ENCODE measurements at places on chromosomes 12 and 14.

DNA sequence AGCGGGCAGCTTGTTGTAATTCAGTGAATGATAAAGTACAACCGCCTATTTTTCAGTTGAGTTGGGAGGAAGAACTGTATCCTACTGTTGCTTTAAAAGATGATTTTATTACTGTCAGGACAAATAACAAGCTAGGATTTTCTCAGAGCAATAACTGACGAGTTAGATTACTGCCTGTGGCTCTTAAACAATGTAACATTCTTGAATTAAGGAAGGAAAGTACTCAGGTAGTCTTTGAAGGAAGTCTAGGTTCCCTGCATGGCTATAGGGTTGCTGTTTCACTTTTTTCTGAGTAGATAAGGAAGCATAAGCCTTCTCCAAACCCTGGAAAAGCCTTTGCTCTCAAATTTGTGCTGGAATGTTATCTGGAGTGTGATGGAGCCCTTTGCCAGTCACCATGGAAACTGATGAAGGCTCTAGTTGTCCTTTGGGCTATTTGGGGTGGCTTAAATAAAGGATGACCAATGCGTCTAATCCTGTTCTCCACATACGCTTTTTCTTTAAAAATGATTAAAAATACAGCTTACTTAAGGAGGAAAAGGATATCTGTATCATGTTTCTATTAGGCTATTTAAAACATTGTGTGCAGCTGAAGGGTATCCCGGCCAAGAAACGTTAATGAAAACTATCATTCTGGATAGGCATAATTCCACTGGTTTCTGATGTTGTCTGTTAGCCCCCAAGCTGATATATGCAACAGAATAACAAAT, 17.7 kb downstream of the NUBPL start:
- no peak for DNase-seq

GRCh38 chr14:66974397-66975025, 214.7 kb upstream of the GARIN2 start:
- peak; percentile 38 for DNase-seq

DNA sequence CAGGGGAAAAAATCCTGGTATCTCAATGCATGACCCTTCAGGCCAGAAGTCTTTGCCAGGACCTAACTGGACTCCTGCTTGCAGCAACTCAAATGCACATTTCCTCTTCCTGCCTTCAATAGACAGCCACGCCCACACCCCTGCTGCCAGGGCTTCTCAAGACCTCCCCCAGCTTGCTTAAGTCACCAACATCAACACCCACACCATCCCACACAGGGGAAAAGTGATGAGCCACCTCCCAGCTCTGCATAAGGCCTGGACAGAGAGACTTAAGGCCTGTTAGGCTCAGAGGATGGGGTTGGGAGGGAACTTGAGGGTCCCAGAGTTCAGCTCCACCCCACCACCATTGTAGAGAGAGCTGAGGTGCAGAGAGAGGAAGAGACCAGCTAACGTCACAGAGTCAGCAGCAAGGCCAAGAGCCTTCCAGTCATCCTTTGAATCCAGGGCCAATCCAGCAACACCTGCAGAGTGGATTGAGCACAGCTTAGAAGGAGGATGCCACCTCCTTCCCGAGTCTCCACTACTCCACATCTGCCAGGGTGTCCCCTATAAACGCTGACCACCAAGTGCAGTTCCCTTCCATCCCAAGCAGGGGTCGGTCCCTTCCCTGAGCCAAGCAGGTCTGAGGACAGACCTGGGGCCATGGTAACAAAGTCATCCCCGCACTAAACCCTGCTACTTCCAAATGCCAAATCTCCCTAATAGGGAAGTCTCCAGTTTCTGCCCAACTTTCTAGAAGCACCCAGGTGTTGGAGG, 50.0 kb downstream of the KDM2B start:
- peak; percentile 76 for DNase-seq

- no peak for DNase-seq
Observed at GRCh38 chr12:123083661-123084571, 67.0 kb downstream of the PITPNM2 start.

- peak; percentile 87 for DNase-seq
Observed at GRCh38 chr12:57238854-57239554, 9.5 kb downstream of the SHMT2 start.

DNA sequence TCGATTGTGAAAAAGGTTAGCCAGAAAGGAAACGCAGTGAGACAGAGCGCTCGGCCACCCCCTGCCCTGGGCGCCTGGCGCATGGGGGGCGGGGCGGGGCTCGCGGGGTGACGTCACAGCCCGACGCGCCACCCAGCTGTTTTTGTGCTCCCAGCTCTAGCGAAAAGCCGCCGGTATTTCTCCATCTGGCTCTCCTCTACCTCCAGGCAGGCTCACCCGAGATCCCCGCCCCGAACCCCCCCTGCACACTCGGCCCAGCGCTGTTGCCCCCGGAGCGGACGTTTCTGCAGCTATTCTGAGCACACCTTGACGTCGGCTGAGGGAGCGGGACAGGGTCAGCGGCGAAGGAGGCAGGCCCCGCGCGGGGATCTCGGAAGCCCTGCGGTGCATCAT, at the start of gene GABARAPL1:
Gene GABARAPL1, plus strand, starts transcription at position 139 of the 393 bp plus-strand sequence. Its CDS starts 253 bp downstream, at position 392.
- peak; percentile 77 for DNase-seq

DNA sequence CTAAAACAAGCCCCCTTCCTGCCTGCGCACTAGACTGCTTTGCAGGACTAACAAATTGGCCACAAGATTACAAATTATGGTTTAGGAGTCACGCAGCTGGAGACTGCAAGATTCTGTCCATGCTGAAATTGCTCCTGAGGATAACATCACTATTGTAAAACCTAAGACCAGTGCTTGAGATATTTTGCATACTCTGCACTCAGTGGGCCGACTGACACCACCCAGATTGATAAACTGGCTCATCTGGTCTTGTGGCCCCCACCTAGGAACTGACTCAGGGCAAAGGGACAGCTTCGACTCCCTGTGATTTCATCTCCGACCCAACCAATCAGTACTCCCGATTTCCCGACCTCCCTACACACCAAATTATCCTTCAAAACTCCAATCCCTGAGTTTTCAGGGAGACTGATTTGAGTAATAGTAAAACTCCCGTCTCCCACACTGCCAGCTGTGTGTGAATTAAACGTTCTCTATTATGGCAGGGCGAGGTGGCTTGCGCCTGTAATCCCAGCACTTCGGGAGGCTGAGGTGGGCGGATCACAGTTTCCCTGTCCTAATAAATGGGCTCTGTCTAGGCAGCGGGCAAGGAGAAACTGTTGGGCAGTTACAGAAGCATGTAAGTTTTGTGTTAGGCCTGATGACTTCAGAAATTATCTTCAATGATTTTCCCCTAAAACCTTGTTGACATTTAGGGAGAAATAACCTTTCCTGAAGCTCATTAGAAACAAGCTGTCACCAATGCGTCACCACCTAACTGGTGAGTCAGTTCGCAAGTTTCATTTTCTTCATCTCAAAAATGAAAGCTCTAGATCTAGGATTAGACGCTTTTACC, 5.3 kb upstream of the UBC start:
- peak; percentile 55 for DNase-seq

- DNase-seq, result peak; percentile 36
Observed at GRCh38 chr12:77847060-77847541, 16.4 kb downstream of the NAV3 start.

DNA sequence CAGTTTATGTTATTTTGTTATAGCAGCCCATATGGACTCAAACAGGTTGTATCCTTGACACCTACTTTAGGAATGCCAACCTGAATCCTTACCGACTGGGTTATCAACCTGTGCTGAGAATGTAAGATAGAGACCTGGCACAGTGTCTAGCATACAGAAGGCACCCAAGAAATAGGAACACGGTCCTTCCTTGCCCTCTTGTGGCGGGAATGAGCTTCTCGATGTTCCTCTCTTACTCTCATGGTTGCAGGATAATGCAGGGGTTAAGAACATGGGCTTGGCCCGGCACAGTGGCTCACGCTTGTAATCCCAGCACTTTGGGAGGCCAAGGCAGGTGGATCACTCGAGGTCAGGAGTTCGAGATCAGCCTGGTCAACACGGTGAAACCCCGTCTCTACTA, 6.5 kb downstream of the C12orf43 start:
- peak; percentile 71 for DNase-seq

DNA sequence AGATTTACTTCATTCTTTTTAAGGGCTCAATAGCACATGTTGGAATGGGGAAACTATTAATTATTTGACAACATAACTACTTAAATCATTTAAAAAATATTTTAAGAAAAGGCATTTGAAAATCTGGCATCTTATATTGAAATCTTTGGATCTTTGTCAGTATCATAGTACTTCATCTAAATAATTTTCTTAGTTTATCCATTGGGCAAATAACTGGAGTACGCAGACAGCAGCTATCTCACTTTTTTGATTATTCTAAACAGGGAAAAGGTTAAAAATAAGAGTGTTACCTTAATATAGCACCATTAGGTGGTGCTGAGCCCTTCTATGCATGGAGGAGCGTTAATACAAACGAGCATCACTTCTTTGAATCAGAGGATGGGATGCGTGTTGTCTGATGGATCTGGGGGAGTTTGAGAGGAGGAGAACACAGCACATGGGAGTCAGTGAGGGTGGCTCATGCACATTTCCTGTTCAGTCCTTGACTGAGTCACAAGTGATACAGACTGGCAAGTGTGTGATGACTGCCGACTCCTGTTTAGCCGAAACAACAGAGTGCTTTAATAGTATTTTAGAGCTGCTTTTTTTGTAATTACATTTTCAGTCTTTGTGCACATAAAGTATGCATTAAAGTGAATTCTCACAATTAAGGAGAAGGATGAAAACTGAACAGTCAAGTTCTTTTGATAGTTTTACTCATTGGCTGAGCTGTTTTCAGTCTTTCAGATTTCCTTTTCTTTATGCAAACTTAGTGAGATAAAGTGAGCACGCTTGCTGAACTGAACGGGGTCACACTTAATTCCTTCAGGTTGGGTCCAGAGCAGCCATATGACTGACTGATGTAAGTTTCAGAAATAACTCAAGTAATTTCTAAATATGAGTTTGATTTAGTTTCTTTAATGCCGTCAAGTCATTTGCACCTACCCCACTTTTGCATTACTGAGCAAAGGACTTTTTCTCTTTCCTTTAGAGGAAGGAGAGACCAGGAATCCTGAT, 92.7 kb downstream of the DIP2B start:
- DNase-seq, result peak; percentile 77

DNA sequence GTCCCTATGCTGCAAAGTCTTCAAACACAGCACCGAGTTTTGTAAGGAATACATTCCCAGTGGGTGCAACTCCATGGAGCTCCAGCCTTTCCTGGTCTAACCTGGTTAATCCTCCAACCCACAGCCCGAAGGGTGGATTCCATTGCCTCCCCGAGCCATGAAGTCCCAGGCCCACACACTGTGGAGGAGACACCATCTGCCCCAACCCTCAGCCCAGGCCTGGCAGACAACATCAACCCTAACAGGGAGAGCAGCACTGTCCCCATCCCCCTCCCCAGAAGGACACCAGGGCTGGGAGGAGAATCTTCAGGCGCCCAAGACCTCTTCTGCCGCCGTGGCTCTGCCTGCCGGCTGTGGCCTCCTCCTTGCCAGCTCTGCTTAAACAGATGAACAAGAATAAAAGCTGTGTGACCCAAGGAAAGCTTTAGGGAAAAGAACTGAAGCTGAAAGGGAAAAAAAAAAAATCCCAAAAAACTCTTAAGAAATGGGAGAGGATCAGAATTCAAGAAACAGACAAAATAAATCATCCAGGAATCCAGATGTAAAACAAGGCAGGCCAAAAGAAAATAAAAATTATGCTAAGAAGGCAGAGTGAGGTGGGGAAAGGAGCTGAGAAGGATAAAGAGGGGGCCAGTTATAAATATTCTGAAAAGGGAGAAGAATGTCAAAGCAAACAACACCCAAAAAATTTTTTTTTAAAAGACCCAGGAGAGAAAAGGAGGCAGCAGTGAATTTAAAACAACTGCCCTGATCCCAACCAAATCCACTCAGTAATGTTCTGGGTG, 16.0 kb upstream of the ZFP36L1 start:
- no peak for DNase-seq

DNA sequence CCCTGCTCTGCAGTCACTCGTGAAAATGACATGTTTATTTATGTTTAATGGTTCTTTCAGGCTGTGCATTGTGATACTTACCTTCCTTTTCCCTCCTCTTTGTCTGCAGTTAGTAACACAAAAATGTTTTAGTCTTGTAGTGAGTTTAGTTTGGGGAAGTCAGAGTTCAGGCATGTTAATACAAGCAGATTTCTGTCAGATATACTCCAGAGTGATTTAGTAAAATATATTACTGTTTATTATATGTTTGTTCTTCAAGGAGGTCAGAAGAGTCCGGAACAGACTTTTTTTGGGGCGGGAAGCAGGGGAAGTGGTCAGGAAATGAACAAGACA, 28.7 kb downstream of the MSRB3 start:
- no peak for DNase-seq

DNA sequence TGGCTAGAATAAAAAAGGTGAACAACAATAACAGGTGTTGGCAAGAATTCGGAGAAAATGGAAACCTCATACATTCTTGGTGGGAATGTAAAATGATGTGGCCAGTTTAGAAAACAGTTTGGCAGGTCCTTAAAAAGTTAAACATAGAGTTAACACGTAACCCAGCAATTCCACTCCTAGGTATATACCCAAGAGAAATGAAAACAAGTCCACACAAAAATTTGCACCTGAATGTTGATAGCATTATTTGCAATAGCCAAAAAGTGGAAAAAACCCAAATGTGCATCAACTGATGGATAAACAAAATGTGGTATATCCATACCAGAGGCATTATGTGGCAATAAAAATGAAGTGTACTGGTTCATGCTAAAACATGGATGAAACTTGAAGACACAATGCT, 2.3 kb upstream of the MYO1H start:
- no peak for DNase-seq

DNA sequence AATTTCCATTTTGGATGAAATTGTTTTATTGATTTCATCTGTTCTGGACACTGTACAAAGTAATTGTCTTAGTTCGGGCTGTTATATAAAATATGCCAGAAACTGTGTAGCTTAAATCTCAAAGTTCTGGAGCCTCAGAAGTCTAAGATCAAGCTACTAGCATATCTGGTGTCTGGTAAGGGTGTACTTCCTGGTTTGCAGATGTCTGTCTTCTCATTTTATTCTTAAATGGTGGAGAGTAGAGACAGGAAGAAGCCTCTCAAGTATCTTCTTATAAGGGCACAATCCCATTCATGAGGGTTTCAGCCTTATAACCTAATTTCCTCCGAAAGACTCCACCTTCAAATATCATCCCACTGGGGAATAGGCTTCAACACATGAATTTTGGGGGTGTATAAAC, 51.3 kb downstream of the MON2 start:
- DNase-seq, result no peak

GRCh38 chr12:113546916-113547863, 75.5 kb upstream of the LHX5 start:
- no peak for DNase-seq

GRCh38 chr14:100328495-100329163, 5.5 kb downstream of the SLC25A47 start:
- no peak for DNase-seq
